Stimulated activated CD8-positive, alpha-beta memory T cell treated with anti-CD3 and anti-CD28 coated beads, Interleukin-7, amount 100 ng/mL, for 1 hour (primary cell): ENCODE measurements at places on chromosomes 7 and 10.

- DNase-seq, result no peak
These were observed 47.4 kb upstream of the FAM180A start for GRCh38 chr7:135795846-135796570.

- DNase-seq, result no peak
These were observed 287.0 kb downstream of the MDFIC start for GRCh38 chr7:115208710-115209560.

GRCh38 chr7:28571405-28571804 is 159.1 kb downstream of the CREB5 start:
- DNase-seq, result no peak

DNA sequence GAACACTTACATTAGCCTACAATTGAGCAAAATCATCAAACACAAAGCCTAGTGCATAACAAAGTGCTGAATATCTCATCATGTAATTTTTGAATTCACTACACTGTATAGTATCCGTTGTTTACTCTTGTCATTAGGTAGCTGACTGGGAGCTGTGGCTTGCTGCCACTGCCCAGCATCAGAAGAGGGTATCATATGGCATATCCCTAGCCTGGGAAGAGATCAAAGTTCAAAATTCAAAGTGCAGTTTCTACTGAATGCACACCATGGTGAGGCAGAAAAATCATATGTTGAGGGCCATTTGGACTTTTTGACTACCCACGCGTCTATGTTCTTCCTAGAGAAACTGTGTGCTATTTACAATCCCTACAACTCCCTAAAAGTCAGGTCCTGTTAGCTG is 7.5 kb upstream of the ZC3HAV1 start:
- DNase-seq, result no peak

DNA sequence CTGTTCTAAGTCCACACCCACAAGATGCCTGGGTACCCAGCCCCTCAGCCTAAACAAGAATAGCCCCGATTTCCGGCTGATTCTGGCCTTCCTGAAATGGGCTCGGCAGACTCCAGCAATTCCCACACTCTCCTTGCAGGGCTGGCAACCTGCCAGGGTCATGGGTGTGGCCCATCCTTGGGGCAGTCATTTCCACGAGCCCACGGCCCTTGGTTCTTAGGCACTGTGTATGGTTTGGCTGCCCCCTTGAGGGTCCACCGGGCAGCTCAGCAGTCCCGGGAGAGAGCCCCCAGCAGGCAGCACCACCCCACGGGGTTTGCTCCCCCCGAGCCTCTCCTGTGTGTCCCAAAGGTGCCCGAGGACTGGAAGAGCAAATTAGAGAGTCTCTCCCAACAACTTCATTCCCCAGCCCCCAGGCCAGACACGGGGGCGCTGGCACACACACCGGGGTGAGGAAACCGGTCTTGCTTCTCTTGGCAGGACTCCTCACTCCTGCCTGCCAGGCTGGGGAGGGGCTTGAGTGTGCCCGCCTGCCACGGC is 142.2 kb downstream of the EMX2 start:
- DNase-seq, result no peak

DNA sequence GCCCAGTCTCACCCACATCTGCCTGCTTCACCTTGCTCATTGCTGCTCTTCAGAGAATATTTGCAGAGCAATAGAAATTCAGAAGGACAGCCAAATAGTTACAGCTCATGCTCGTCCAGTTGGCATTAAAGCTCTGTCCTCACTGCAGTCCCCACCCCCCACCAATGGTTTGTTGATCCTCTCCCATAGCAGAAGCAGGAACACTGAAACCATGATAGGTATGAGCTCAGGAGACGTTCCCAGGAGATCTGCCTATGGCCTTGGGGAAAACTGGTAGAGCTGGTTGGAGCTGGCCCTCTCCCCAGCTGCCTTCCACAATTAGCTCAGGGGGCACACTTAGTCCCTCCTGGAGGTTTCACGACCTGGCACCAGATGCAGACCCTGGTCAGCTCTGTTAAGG is 68.6 kb upstream of the KMT2C start:
- DNase-seq, result no peak

DNA sequence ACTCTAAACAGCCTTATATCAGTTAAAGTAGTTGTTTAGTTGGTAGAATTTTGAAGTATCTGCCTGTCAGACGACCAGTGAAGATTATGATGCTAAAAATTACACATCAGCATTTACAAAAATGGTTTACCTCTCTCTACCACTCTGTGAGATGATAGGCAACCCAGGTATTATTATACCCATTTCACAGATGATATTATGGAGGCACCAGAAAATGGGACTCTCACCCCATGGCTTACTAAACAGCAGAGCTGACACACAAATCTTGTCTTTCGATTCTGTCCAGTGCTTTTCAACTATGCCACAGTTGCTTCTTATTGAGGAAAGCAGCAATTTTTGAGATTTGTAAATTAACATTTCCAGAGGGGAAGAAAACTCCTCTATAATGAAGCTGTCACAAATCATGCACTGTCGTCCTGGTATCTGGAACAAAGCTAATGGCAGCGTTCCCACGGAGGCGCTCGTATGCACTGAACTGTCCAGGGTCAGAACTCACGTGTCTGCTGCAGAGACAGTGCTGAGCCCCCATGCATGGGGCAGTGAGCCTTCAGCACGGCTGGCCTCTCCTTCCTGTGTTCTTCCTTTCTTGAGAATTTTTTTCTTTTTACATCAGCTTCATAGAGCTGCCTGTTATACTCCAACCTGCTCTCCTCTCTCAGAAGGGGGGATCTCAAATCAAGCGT is 381.1 kb downstream of the SDK1 start:
- DNase-seq, result no peak

DNA sequence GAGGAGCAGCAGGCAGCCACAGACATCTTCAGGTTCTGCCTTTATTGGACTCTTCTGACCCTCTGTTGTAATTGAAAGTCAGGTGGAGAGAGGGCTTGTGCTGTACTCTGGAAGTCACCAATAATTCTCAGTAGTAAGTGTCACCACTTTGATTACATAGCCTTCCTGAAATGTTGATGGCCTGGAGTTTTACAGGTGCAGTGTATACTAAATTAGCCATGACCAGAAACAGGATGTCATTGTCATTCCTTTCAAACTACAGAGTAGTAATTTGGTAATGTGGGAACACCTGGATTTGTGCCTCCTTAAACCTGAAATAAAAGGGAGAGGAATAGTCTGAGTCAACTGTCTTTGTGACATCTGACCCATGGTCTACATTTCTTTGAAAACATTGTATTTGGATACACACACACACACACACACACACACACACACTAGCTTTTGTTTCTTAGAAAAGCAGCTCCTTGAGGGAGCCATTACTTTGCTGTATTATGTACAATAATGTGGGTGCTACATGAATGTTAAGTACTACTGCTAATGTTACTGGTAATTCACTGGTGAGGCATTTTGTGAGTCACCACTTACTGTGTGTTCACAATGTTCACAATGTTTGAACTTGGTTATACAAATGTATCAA is 19.6 kb downstream of the ARL4A start:
- DNase-seq, result no peak

DNA sequence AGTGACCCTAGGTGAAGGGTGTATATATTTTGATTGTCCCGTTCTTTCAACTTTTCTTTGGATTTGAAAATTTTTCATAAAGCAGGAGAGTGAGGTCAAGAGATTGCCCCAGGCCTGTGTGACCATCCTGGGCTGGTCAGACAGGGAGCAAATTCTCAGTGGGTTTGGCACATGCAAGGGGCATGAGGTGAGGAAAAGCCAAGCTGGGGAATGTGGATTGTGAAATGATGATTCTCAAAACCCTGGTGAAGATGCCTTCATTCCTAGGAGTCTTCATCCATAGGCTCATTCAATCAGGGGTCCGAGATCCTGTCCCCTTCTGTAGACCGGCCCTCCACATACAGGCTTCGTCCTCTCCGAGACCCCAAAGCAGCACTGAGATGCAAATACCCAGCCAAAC is 27.0 kb upstream of the FAM170B start:
- DNase-seq, result no peak

DNA sequence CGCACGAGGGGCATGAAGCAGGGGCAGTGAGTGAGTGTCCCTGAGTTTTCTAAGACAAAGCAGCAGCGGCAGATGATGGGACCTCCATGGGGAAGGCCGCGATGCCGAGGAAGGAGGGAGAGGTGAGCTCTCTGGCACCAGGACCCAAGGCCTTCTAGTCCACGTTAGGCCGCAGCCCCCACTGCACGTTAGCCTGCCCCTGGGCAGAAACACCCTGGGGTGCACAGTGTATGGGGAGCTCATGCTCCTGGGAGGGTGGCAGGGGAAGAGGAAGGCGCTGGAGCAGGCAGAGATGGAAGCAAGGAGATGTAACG is 97.3 kb upstream of the IKZF1 start:
- DNase-seq, result no peak

DNA sequence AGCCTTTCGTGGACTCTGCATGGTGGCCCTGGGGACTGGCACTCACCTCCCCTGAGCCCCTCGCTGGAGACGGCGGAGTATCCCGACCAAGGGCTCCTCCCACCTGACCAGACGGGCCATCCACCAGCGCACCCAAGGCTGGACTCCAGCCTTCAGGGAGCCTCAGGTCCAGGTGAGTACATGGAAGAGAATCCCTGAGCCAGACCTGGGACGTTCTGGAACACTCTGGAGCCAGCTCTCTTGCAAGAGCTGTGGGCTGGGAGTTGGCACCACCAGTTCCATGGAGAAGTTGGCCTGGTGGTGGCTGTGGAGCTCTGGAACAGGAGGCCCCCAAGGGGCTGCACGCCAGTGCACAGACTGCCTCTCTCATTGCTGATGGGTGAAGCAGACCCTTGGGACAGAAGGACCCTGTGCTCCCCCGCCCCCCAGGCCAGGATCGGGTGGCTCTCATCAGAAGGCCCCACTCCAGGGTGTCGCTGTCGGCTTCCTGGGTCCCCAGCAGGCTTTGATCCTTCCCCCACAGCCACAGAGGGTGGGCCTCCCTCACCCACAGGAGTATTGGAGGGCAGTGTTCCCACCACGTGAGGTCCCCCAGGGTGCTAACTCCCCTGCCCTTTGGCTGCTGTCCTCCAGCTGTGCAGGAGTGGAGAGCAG is 189.9 kb downstream of the EBF3 start:
- DNase-seq, result no peak

DNA sequence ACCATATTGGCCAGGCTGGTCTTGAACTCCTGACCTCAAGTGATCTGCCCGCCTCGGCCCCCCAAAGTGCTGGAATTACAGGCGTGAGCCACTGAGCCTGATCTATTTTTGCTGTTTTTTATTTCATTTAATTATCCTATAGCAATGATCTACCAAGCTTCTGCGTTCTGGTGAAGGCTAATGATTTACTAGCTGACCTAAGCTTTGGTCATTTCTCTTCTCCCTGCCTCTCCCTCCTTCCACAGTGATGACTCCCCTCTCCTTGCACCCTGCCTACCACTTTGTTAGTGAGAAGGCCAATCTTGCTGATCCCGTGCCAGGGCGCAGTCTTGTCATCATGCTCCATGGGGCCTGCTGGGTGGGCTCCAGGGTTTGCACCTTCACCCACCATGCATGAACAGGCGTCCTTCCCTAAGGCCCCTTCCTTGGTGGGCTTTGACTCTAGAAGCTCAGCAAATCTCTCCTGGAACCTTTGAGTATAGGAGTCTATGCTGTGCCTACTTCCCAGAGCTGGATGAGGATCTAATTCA is 11.9 kb upstream of the ZCCHC24 start:
- DNase-seq, result no peak

DNA sequence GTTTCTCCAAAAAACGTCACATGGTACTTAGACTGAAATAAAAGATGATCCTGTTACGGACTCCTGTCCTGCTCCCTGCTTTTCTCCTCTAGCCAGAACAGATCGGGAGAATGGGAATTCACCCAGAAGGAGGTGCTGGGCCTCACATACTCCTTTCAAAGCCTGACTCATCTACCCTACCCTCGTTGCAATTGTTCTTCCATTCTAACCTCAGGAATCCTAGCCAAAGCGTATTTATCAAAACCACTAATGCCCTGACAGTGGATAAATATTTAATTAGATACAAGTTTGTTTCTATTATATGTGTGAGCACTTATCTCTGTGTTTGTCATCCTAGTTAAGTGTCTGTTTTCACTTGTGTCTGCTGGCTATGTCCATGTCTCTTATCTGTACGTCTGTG is 21.7 kb downstream of the ZCWPW1 start:
- DNase-seq, result no peak

DNA sequence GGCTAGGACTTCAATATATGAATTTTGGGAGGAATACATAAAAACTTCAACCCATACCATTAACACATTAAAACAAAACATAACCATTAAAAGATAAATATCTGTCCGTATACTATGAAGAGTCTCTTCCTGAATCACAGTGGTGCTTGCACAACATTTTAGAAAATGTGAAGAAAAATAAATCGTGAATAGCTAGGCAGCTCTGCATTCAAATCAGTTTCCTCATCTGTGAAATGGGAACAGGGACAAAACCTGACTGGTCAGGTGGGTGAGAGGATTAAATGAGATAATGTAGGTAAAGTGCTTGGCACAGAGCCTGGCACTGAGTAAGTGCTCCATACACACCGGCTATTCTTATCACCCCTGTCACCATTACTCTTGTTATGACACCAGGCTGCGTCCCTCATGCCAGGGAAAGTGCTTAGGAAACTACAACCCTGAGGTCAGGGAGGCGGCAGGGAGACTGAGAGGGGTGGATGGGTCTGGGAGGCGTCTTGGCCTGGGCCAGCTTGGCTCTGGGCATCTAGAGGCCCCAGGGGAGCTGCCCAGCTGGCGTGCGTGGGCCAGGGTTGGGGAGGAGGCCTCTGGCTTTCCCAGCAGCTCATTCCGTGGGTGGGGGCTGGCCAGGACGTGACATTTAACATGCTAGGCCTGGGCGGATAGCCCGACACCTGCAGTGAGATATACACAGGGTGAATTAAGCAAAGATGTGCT is 78.3 kb downstream of the SH3PXD2A start:
- no peak for DNase-seq

- DNase-seq, result no peak
These were observed 680.7 kb downstream of the SUGCT start for GRCh38 chr7:40815512-40815911.

- DNase-seq, result no peak
These were observed 235.0 kb upstream of the PLPP4 start for GRCh38 chr10:120221873-120222485.

GRCh38 chr7:82595176-82595575 is 151.6 kb upstream of the CACNA2D1 start:
- DNase-seq, result no peak

GRCh38 chr7:12578930-12579640 is 8.6 kb downstream of the SCIN start:
- DNase-seq, result no peak

DNA sequence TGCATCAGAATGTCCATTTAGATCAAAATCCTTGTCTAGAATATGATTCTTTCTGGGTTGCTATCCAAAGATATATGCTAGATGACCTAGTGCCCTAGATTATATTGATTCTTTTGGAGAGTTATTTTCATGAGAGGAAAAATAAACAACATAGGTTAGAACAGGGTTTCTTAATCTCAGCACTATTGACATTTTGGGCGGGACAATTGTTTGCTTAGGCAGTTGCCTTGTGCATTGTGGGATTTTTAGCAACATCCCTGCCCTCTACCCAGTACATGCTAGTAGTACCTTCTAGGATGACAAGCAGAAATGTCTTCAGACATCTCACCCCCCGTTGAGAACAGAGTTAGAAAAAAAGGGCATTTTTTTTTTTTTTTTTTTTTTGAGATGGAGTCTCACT is 25.1 kb upstream of the LAMB1 start:
- DNase-seq, result no peak

- no peak for DNase-seq
These were observed 84.9 kb upstream of the TCERG1L start for GRCh38 chr10:131396121-131397050.

GRCh38 chr7:82430500-82431465 is 12.8 kb downstream of the CACNA2D1 start:
- DNase-seq, result no peak
